NCI-H146 (cell line): ENCODE measurements at places on chromosomes 3 and 15.

DNA sequence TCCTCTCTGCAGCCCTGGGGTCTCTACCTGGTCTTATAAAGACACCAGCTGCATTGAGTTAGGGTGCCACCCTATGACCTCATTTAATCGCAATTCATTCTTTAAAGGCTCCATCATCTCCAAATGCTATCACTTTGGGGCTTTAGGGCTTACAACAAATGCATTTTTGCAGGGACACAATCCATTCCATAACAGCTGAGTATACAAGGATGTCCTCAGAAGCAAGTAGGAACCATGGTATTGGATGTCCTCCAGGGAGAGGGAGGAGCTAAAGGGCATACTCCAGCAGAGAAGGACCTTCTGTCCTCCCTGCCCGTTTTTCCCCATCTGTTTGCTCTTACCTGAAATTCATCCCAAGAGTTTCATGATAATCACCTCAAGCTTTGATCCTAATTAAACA is 30.3 kb downstream of the UMPS start:
- peak; percentile 52 for DNase-seq

DNA sequence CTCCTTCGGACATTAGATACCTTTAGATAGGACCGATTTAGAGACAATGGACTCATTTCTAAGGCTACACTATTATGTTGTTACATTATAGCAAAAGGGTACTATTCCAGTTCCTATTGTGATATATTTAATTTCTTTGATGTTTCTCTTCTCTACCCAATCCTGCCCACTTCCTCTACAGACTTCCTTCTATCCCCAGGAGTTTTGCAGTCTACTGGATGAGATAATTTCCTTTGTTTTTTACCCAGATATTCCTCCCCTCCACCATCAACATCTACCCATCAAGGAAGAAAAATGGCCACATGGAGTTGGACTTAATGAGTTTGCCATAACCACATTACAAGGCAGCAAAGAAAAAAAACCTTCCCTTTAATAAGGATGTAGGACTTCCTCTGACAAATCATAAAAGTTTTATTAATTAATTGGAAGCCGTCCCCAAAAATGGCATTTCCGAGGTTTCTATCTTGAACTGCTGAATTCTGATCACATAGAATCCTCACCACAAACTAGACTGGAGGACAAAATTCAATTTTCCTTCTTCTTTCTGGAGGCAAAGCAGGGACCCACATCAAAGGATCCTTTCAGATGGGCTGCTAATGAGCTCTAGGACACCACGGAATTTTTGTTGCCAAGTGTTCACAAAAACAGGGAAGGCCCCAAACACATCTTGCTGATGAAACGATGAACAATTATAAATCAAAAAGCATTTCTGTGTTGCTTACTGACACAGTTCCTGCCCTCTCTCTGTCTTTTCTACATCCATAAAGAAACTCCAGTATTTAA is 33.4 kb downstream of the FRMD4B start:
- DNase-seq = no peak

GRCh38 chr15:70436428-70436827 is 326.9 kb downstream of the UACA start:
- no peak for DNase-seq

GRCh38 chr3:193563426-193563825 is 8.7 kb upstream of the ATP13A4 start:
- no peak for DNase-seq

DNA sequence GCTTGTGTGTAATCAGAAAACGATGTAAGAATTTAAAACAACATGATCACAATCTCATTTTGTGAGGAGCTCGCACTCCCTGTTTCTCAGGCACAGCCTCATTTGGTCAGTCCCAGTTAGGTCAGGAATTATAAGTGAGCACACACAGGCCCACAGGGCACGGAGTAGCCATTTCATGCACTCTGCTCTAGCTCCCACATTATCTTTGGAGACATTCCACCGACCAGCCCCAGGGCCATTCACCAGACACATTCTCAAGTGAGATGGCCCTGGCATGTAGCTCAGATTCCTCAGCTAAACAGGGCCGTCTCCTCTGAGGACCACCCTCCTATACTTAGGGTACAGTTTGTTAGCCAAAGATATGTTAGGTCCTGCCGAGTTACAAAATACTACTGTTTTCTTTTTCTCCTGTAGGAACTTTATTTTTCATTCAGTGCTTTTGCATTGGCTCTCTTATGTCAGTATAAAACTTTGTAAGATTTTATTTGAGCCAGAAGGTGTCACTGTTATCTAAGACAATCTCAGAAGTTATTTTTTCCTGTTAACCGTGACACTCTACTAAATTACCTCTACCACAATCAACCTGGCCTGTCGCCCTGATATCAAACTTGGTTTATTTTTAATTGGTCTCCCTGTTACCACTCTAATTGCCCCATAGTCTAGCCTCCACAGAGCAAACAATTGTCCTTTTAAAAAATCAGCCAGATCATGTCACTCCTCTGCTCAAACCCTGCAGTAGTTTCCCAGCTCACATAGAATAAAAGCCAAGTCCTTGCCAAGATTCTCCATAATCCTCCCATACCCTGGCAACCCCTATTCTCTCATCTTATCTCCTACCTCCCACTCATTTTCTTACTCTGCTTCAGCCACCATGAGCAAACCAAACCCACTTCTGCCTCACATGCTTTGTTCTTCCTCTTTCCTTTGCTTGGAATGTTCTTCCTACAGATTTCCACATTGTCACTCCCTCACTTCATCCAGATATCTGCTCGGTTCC is 105.7 kb downstream of the PPP2R3A start:
- DNase-seq = peak; percentile 27

DNA sequence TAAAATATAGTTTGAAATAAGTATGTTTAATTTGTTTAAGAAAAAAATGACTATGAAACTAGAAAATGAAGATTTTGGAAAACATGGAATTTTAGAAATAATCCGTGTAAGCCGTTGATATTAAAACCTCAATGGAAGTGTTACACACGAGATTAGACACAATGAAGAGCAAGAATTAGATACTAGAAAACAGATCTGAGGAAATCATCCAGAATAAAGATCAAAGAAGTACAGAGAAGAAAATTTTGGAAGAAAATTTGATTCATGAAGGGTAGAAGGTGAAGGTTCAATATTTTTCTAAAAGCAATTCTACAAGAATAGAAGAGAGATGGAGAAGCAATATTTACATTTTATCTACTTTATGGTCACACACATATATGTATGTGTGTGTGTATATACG is 52.5 kb upstream of the SATB1 start:
- no peak for DNase-seq

DNA sequence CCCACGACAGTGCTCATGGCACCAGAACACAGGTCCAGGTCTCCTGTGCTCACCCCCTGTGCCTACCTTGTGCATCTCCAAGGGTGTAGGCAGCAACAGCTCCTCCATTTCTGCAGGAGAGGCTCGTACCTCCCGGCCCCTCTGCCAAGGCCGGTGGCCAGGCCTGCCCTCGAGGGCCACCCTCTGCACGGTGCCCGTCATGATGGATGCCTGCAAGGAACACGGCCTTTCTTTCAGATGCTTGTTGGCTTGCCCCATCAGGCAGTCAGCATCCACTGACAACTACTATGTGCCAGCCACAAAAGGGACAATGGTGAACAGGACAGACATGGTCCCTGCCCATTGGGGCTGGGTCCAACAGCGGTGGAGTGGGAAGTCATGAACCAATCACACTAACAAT is 43.8 kb downstream of the GRIP2 start:
- DNase-seq = no peak

DNA sequence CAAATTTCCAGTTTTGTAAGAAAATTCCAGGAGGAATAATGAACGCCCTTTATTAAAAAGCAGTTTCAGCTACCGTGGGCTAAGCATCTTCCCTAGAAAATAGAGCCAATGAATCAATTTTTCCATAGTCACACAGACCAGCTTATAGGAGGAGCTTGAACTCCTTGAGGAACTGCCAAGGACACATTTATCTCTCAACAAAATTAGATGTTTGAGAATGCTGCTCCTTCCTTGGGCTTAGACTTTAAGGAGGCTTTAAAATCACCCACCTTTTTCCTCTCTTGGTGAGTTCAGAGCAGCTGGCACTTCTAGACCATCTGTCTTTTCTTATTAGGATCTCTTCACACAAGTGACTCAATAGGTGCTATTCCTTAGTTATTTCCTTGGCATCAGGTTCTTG is 588.0 kb downstream of the SQOR start:
- no peak for DNase-seq

DNA sequence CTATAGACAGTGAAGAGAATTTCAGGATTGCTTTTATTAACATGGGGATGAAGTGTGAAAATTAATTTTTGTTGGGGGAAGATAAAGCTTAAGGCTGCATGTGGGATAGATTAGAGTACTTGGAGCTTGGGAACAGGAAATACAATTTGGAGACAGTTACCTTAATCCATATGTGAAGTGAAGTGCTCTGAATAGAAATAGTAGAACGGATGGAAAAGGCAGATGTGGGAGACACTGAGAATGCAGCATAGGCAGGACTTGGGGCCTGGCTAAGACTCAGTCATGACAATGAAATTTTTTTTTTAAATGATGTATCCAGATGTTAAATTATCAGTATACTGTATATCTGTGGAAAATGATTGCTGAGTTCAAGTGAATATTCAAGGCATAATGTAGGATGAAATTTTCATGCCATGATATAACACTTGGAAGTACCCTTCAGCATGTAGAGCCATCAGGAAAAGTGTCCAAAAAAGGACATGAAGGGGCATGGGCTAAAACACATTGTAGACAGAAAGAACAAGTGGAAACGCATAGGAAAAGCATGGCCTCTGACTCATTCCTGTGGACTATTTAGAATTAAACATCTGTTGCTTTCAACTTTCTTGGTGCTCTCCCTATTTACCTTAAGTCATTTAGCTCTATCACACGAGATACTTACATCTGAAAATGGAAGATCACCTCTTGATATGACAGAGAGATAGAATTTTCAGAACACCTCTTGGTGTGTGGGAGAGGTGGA is 134.8 kb downstream of the RBMS3 start:
- no peak for DNase-seq

DNA sequence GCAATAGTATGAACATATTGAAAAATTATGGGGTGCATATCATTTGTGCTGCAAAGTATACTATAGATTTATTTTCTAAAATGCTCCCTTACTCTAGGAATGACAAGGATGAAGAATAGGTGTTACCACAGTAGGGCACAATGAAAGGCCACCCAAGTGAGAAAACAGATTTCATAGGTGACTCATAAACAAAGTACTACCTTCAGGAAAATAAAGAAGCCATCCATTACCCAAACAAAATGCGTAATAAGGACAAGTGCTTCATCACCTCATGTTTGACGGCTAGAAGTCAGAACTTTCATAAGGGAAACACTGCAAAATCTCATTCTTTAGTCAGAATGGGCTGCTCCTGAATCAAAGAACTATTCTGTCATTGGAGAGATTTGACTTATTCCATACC is 116.6 kb downstream of the MFSD1 start:
- no peak for DNase-seq

- peak; percentile 72 for DNase-seq
These were observed 773.2 kb downstream of the OTOL1 start for GRCh38 chr3:162269636-162270458.
